Fibroblast of skin of scalp (primary cell): ENCODE measurements at places on chromosomes 16 and 17.

DNA sequence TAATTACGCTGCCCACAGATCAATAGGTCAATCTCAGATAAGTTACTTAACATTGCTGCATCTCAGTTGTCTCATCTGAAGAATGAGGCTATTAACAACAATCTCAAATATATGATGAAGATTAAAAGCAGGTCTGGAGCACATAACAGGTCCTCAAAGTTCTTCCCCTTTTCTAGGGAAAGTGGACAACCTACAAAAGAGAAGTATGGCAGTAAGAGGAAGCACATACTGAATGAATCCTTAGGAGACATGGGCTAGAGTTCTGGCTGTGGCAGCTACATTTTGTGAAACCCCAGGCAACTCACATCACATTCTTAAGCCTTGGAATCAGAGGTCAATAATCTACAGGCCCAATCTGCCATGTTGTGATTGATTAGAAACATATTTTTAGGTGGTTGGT, 180.6 kb downstream of the PCTP start:
- no peak for DNase-seq

DNA sequence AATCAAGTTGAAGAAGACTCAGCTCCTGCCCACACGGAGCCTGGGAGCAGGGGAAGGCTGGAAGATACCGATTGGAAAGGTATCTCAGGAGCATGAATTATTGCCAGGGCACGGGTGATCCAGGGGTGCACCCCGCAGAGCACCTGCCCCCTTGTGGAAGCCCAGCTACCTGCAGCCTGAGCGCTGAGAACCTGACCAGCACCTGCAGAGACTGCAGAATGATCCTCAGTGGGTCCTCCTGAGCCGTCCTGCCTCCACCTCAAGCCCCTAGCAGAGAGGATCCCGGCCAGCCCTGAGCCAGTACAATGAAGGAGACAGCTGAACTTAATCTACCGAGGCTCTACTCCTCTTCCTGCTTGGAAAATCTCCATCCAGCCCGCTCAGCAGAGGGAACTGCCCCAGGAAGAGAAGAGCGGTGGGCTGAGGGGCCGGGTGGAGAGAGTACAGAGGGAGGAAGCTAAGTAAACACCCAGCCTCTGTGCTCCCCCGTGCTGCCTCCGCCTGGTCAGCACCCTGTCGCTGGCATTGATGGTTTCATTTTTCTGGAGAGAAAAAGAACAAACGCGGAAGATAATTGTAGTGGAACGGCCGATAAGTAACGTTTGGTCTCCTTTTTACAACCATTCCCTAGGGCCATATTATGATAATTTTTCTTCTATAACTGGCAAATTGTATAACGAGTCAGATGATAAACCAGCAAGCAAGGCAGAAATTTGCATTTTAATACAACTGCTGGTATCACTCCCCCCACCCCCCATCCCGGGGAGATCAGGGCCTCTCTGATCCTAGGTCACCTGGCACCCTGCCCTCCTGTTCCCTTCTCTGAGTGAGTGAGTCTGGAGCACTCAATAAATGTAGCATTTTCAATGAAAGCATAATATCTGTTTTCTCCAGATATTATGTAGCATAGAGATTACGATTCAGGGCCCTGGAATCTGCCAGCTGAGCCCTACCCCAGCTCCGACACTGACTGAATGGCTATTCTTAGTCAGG, 204.5 kb upstream of the RPL38 start:
- DNase-seq: no peak

DNA sequence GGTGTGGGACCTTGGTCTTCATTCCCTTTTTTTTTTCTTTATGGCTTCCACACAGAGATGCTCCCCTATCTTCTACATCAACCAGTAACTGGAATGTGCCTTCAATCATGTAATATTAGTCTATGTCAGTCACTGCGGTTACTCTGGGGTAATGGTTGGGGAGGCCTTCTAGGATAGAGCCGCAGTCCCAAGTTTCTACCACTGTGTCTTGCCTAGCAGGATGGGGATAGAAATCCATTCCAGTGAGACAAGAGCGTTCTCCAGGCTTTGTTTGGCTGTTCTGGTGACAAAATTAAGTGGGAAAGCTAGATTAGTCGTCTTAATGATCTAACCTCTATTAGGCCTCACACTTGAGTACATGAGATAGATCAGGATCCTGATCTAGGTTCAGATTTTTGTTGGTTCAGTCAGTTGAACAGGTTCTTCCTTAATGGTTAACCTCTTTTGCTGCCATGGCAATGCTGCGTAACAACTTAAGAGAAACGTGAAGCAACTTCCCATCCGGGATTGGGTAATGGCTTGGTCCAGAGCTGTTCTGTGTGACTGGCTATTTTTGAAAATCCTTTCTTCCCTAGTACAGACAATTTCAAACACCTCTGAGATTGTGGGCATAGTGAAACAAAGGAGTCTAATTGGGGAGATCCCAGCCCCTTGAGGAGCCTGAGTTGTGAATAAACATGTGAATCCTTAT, 8.7 kb downstream of the MSL1 start:
- no peak for DNase-seq

GRCh38 chr17:79369001-79369400, 241.8 kb downstream of the RBFOX3 start:
- no peak for DNase-seq

- no peak for DNase-seq
These were observed 33.9 kb upstream of the GSE1 start for GRCh38 chr16:85579191-85579590.

GRCh38 chr17:43411749-43412148, 13.0 kb downstream of the ARL4D start:
- no peak for DNase-seq

DNA sequence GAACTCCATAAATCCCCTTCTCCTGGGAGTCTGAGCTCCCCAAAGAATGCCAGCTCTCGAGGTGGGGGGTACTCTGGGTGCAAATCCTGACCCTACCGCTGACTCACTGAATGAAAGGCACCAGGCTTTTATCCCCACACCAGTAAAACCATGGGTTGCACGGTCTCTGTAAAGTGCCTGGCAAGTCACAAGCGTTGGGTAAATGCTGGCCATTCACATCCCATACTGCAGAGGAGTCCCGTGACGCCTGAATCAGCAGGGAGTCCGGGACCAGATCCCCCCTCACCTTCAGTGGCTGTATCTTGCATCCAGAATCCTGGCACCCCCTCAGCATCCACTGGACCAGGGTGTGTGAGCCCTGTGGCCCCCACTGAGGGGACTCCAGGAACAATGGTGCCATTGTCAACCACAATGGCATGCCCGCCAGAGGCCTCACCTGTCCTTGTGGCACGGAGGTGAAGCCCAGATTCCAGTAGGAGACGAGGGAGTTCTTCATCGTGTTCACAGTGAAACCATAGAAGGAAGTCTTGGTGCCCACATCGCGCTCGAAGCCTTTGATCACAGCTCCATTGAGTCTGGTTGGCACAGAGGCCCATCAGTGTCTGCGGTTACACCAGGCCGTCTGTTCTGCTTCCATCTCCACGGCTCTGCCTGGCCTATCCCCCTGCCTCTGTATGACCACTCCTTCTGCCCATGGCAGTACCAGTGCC, 13.3 kb downstream of the ST6GALNAC2 start:
- no peak for DNase-seq

DNA sequence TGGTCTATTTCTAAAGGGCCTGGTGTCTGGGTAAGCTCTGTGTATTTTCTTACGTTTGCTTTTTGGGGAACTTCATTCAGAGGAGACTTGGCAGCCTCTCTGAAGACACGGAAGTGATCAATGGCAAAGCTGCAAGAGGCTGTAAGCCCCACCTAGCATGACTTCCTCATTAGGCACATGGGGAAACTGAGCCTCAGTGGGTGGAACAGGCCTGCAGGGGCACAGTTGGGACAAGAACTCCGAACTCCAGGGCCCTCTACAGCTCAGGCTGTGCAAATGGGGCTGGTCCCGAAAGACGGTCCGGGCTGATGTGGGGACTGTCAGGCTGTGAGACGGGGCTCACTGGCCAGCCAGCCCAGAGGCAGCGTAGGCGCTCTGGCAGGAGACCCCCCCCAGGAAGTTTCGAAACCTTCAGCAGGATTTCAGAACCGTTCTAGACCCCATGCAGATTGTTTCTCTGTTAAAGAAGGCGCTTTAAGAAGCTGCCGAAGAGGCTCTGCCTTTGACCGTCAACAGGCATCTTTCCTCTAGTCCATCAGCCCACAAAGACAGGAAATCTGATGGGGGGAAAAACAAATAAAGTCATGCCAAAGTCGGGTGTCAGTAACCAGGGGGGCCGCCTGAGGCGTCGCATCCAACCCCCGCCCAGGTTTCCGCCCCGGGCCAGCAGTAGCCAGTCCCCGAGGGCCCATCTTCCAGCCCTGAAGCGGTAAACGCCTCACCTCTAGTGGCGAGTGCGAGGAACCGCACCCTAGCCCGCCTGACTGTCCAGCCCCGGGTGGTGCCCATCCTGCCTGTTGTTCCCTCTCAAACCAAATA, 79.8 kb upstream of the TBC1D3K start:
- peak; percentile 63 for DNase-seq

DNA sequence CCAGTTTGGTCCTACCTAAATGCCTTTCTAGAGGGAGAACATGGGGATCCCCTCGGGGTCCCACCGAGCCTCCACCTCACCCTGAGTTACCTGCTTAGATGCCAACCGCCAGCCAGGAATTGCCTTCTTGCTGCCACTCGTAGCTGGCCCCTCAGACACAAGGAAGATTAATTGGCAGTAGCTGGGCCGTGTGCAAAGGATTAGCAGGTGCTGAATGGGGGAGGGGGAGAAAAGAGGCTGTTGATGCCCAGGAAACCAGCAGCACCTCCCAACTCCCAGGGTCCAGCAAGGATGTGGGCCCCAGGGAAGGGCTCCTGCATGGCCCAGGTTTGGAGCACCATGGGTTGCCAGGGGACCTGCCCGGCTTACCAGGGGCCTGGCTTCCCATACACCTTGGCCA, at the start of gene CNGB1:
Gene CNGB1 (minus strand): TSS at position 159 of the 400 bp plus-strand sequence. CDS start 3,842 bp downstream, outside the sequence.
- no peak for DNase-seq

GRCh38 chr16:66705790-66706505, 9.4 kb upstream of the CMTM4 start:
- peak; percentile 56 for DNase-seq

DNA sequence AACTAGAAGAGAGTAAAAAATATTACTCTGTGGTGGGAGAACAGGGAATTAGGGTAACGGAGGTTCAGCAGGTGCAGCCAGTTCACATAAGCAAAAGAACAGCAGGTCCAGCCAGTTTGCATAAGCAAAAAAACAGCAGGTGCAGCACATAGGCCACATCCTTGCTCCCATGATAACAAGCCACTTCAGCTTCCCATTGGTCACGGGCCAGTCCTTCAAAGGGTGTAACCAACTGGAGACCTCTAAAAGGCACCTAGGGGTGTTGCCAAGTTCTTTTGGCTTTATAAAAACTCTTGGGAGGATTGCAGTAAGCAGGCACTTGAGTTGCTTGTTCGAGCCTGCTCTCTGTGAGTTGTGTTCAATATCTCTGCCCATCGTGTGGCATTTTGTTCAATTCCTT, 488.1 kb downstream of the XYLT1 start:
- no peak for DNase-seq

DNA sequence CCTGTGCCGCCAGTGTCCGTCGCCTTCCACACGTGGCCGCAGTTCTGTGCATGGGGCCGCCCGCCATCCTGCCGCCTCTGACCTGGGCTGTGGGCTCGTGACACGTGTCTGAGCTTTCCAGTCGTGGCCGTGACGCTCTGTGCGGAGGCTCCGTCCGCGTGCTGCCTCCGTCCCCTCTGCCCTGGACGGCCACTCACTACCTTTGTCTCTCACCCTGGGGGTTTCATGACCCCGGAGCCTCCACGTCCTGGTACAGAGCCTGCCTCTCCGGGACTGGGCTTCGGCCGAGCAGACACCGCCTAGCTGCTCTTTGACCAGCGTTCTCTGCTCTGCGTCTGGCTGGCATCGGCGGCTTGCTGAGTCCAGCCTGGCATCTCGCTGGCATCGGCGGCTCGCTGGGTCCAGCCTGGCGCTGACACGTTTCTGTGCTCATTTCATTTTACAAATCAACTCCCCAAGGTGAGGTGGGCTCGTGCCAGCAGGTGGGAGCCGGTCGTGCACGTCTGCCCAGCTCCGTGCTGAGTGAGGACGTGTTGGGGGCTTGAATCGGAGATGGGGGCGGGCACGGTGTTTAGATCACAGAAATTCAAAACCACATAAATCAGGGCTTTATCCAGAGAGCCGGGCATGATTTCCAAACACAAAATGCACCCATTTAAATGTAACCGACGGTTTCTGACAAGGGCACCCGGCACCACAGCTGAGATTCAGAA, 44.3 kb upstream of the GNG13 start:
- no peak for DNase-seq

GRCh38 chr16:57118461-57119084, 26.2 kb downstream of the CPNE2 start:
- DNase-seq: no peak

DNA sequence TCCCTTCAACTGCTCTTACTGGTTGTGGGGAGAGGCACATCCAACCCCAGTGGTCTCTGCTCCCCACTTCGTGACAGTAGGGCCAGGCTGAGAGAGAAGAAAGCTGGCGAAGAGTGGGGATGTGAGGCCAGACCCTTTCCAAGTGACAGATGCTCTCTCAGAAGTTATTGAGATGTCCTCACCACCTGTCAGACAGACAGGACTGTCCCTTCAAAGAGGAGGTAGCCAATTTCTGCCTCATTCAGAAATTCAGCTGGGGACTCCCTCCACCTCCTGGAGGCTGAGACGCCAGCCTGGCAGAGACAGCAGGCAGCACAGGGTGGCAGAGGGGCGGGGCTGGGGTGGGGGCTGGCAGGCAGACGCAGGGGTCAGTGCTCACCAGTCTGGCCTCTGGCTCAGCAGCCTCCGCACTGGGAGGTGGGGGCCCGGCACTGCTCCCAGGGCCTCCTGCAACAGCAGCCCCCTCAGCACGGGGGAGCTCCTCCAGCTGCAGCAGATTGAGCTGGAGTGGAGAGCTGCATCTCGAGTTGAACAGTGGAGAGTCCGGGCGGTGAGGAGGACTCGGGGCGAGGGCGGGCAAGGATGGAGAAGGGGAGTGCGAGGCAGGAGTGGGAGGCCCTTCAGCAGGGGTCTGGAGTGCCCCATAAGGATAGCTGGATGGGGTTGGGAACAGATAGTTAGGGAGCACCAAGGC, 9.2 kb downstream of the PER1 start:
- no peak for DNase-seq

DNA sequence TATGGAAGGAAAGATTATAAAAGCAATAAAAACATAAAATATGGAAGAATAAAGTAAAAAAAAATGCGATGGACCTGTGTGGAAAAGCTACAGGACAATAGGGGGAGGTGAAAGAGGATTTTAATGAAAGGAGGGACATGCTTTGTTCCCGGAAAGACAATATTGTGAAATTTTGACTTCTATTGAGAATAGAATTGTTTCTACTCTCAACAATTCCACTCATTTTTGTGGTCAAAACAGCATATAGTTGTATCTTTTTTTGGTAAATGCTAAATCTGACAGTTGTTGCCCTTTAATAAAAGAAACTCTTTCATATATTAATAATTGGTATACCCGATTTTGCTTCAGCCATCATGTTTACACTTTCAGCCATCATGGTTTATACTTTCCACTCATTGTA, 22.9 kb upstream of the APPBP2 start:
- DNase-seq: peak; percentile 53

- DNase-seq: no peak
These were observed 15.2 kb upstream of the KPNA2 start for GRCh38 chr17:68020409-68020756.

GRCh38 chr17:14058051-14058450, 11.3 kb upstream of the COX10 start:
- peak; percentile 78 for DNase-seq

GRCh38 chr16:47877166-47877565, 278.6 kb downstream of the ABCC12 start:
- DNase-seq: no peak
